Activated T-helper 17 cell treated with anti-CD3 and anti-CD28 coated beads, Interleukin-2, amount 50 U/mL, for 72 hours (primary cell): ENCODE measurements at places on chromosomes 12 and 14. TPM values are rescaled to one million over a fixed set of nuclear protein-coding genes. Genes with fewer than 3 reads are reported as not detected.

DNA sequence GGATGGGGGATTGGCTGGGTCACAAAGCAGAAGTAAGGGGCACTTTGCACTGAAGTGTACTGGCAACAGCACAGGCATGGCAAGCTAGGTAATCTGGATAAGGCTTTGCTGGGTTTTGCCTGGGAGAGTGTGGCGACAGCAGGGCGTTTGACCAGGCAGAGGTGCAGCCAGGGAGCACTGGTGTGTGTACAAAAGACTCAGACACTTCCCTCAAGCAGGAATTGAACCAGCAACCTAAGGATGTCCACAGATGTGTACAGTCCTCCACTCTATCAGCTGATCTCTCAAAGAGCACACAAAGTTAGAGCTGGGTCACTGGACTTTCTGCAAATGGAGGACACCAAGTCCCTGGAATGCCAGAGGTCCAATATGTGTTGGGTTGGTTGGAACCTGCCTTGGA lies 15.4 kb upstream of the RNASE4 start:
- peaks cover 15% of the 10 kb centered on the region for H3K4me1 ChIP-seq
- no peak for ATAC-seq
- H3K27me3 ChIP-seq = no peaks in the 10 kb centered on the region
- H3K27ac ChIP-seq = no peak overlapping the region

- ATAC-seq = no peak
- H3K4me1 ChIP-seq = no peaks in the 10 kb centered on the region
- H3K27ac ChIP-seq = no peak overlapping the region
- H3K4me3 ChIP-seq = no peak overlapping the region
Measured at GRCh38 chr14:66365388-66365787, 120.8 kb upstream of the CCDC196 start.

Gene P2RX7
- total RNA-seq = 6.4 TPM

- ATAC-seq = no peak
- H3K4me1 ChIP-seq = peaks cover 38% of the 10 kb centered on the region
Measured at GRCh38 chr14:65945327-65945726, 532.8 kb downstream of the FUT8 start.

Gene RERG
- not detected for total RNA-seq

GRCh38 chr14:63962906-63963305 lies 110.1 kb downstream of the SYNE2 start:
- no peaks in the 10 kb centered on the region for H3K4me1 ChIP-seq
- no peak overlapping the region for H3K27ac ChIP-seq
- no peak for ATAC-seq
- H3K4me3 ChIP-seq = no peak overlapping the region

DNA sequence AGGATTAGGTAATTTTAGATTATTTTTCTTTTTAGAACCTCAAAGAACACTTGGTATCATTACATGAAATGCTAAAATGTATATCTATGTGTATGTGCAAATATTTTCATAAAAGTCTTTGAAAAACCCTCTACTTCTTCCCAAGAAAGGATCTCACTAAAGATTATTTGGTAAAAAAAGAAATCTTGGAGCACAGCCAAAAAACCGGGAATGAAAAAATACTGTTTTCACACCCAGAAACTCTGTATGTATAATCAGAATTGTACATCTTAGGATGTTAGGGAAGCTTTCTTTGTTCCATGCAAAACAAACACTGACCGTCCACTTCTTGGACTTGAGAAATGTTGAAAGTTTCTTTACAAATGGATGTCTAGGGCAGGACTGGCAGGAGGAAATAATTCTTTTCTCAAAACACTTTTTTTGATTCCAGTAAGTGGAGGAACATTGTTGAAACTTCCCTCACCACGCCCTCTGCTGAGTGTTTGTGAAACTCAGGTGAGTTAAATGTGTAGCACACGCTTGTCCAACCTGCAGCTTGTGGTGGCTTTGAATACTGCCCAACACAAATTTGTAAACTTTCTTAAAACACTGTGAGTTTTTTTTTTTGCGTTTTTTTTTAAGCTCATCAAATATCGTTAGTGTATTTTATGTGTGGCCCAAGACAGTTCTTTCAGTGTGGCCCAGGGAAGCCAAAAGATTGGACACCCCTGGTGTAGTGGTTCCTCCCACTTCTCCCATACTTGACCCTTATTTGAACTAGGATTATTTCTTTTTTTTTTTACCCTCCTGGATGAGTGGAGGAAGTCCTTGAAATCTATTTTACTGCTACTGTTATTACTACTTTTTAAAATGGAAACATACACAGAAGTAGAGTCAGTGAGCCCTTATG lies 26.6 kb downstream of the FBXO34 start:
- H3K4me1 ChIP-seq = peaks cover 24% of the 10 kb centered on the region
- H3K27me3 ChIP-seq = no peaks in the 10 kb centered on the region
- H3K36me3 ChIP-seq = peaks cover 25% of the 10 kb centered on the region
- peak overlapping the region; percentile 28 for H3K27ac ChIP-seq
- ATAC-seq = peak; percentile 75

DNA sequence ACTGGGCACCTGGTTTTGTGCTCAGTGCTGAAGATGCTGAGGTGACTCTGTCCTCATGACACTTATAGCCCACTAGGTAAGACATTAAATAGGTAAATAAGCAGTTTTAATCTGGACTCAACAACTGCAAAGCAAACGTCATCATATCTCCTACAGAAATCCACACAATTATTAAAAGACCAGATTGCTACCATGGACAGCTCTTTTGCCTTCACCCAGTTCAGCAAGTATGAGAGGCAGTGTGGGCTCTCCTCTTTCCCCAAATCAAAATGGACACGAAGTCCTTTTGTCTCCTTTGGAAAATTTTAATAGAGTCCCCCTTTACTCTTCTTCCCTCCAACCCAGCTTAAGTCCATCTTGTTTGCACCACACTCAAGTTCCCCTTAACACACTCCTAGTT lies 171.1 kb downstream of the RPAP3 start:
- H3K4me3 ChIP-seq = no peak overlapping the region
- H3K4me1 ChIP-seq = no peaks in the 10 kb centered on the region
- H3K36me3 ChIP-seq = no peaks in the 10 kb centered on the region
- no peak for ATAC-seq
- no peak overlapping the region for H3K27ac ChIP-seq
- H3K27me3 ChIP-seq = peaks cover 12% of the 10 kb centered on the region

DNA sequence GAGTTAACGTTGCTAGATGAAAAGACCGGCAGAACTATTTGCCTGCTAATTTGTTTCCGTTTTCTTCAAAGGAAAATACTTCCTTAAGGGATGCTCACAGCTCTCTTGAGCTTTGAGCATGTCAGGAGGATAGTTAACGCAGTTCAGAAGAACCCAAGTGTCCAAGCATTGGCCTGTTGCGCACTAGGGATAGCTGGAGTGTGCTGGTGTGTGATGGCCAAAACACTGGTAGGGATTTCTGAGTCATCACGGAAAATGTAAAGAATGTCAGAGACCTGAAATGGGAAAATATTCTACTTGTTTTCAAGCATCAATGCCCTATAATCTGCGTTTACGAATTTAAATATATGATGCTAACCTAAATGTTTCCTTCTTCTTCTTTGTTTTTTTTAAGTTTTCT lies 97.8 kb downstream of the VRK1 start:
- no peak overlapping the region for H3K27ac ChIP-seq
- no peak for ATAC-seq
- no peaks in the 10 kb centered on the region for H3K27me3 ChIP-seq
- no peak overlapping the region for H3K4me3 ChIP-seq

GRCh38 chr12:94849411-94849976 lies 154.0 kb downstream of the NDUFA12 start:
- H3K4me1 ChIP-seq = no peaks in the 10 kb centered on the region
- H3K27ac ChIP-seq = no peak overlapping the region
- H3K36me3 ChIP-seq = no peaks in the 10 kb centered on the region
- peaks cover 33% of the 10 kb centered on the region for H3K27me3 ChIP-seq
- no peak for ATAC-seq
- no peak overlapping the region for H3K4me3 ChIP-seq

Gene HHIPL1
- 0.19 TPM for total RNA-seq

Gene BDKRB1
- not detected for total RNA-seq

Gene PLEKHG7
- total RNA-seq = not detected

GRCh38 chr14:66380143-66380542 lies 106.0 kb upstream of the CCDC196 start:
- H3K27ac ChIP-seq = no peak overlapping the region
- no peaks in the 10 kb centered on the region for H3K36me3 ChIP-seq
- no peaks in the 10 kb centered on the region for H3K27me3 ChIP-seq

GRCh38 chr14:67952381-67952780 lies 132.8 kb downstream of the RAD51B start:
- no peaks in the 10 kb centered on the region for H3K4me1 ChIP-seq
- H3K27ac ChIP-seq = no peak overlapping the region
- ATAC-seq = no peak
- H3K36me3 ChIP-seq = no peaks in the 10 kb centered on the region
- no peak overlapping the region for H3K4me3 ChIP-seq

DNA sequence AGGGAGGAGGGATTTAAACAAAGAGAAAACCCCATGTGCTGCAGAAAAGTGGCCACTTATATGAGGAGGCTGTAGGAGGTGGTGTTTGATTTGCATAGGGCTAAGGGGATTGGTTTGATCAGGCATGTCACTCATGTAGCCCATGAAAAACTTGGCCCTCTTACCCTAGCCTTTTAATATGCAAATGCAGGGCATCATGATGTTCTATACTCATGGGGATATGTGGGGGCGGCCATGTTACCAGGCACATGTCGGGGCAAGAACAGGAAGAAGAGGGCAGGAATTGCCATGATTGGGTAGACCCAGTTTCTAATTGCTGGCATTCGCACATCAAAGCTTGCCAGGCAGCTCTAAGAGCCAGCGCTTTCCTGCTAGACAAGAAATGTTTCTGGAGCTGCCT lies 28.8 kb downstream of the KLRK1 start:
- H3K4me3 ChIP-seq = no peak overlapping the region
- no peaks in the 10 kb centered on the region for H3K36me3 ChIP-seq
- no peak overlapping the region for H3K27ac ChIP-seq
- H3K4me1 ChIP-seq = no peaks in the 10 kb centered on the region
- ATAC-seq = no peak

DNA sequence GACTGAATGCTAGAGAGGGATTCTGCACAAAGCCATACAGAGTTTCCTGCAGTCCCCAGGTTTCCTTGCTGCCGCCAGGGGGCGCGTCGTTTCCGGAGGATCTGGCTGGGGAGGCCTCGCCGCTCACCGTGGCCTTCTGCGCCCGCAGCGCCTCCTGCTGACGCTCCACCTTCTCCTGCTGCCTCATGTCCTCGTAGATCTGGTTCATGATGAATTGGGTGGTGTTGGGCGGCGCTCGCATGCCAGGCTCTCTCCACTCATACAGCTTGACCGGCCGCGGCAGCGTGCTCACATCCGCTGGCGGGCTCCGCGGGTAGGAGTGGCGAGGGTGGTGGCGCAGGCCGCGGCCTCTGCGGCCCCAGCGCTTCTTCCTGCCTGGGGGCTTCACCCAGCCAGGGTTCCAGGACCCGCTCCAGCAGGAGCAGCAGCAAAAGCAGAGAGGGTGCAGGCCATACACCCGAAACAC lies 987 bp downstream of the CCER1 start:
- no peak overlapping the region for H3K27ac ChIP-seq
- no peaks in the 10 kb centered on the region for H3K36me3 ChIP-seq
- peaks cover 4% of the 10 kb centered on the region for H3K27me3 ChIP-seq
- H3K4me1 ChIP-seq = no peaks in the 10 kb centered on the region

GRCh38 chr12:15701631-15702156 lies 87.5 kb downstream of the EPS8 start:
- peak overlapping the region; percentile 82 for H3K27ac ChIP-seq
- peak; percentile 46 for ATAC-seq
- no peaks in the 10 kb centered on the region for H3K36me3 ChIP-seq
- H3K27me3 ChIP-seq = no peaks in the 10 kb centered on the region
- peaks cover 15% of the 10 kb centered on the region for H3K4me1 ChIP-seq

DNA sequence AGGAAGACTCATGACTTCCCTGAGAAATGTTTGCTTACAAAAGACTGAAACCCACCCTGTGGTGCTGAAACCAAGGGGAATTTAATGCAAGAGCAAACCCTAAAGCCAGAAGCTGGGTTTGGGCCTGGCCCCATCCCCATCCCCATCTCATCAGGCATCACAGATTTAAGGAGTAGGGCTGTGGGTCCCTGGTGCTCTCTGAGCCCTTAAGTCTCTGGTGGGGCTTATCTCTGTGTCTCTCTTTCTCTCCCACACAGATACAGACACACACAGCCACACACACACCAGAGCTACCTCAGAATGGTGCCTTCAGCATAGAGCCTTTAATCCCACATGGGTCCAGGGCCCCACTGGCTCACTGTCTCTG lies 237.1 kb downstream of the SLC41A2 start:
- H3K27ac ChIP-seq = peak overlapping the region; percentile 98
- H3K4me3 ChIP-seq = peak overlapping the region; percentile 90
- H3K4me1 ChIP-seq = peaks cover 27% of the 10 kb centered on the region
- ATAC-seq = peak; percentile 45
- peaks cover 7% of the 10 kb centered on the region for H3K36me3 ChIP-seq
- H3K27me3 ChIP-seq = no peaks in the 10 kb centered on the region

DNA sequence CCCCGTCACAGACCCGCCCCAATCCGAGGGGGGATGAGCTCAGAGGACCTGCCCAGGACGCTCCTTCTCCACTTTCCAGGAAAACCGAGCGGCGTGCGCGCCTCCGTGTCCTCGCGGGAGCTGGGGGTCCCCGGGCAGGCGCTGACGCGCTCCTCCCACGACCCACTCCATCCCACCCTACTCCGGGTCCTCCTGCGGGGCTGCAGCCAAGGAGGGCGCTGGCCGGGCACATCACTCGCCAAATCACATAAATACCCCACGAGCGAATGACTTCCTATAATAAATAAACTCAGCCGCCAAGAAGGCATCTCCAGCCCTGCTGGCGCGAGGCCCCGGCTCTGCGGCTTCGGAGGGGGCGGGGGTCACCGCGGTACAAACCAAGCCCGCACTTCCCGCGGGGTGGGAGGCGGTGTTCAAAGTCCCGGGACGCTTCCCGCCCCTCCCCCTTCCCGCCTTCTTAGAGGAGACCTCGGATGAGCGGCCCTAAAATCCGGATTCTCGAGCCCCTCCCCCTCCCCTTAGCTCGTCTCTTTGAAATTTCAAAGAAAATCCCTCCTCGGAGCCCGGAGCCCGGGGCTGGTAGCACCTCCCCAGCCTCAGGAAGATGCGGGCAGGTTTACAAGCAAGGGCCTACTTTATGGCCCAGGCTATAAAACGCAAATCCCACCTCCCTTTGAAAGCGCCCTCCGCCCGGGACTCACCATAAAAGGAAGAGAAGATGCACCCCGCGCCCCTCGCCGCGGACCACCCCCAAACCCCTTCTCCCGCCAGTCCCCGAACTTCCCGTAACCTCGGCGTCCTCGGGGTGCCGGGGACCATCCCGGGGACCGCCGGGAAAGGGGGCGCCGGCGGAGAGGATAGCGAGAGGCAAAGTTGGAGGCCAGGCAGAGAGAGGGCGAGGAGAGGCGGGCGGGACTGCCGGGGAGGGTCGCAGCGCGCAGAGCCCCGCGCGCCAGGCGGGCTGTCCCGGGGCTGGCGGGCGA lies 712 bp upstream of the FZD10 start:
- H3K27ac ChIP-seq = no peak overlapping the region
- ATAC-seq = no peak
- H3K36me3 ChIP-seq = no peaks in the 10 kb centered on the region
- H3K4me3 ChIP-seq = no peak overlapping the region
- H3K4me1 ChIP-seq = no peaks in the 10 kb centered on the region
